ENCODE measurements at places on chromosomes 12 and 14.

DNA sequence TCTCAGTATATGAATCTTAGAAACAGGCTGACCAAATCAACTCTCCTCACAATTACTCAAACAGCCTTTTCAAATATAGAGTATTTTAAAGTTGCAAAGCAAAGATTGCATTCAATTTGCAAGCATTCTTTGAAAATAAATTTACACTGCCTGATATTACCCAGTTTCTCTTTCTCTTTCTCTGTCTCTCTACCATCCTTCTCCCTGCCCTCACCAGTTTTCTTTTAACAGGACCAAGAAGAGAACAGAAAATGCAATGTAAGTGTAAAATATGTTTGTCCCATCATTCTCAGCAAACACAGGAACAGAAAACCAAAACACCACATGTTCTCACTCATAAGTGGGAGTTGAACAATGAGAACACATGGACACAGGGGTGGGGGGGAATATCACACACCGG is 520.3 kb upstream of the USP15 start:
- DNase-seq: no peak

DNA sequence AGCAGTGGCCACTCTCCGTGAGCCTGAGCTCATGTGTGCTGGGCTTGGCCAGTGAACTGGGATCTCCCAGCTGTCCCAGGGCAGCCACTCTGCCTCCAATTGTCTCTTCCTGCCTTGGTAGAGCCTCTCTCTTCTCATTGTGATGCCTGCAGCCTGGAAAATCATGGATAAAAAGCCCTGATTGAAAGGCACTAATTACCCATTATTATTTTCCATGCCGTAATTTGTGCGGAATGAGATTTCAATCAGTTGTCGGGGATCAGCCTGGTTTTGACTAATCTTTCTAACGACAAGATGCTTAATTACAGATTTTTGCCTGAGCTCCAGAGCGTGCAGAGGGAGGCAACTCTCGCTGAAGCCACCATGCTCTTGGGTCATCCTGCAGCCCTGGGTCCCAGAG is 52.7 kb downstream of the ESRRB start:
- DNase-seq: no peak

GRCh38 chr12:112992541-112993398 is 14.5 kb downstream of the OAS2 start:
- no peak for DNase-seq

DNA sequence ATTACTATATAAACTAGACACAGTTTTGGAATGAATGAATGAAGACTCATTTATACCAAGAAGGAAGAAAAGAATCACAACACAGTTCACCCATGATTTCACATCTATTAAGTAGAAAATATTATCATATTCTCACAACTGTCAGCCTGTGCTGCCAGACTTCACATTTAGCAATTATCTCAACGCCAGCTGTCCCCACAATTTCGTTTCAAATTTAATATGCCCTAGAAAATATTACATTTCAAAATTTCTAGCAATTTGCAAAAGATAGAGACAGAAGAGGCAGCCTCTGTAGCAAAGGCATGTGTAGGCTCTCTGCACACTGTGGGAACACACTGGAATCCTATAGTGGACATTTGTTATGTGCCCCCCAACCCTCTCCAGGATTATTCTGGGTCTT is 83.6 kb downstream of the ANKS1B start:
- DNase-seq: no peak

GRCh38 chr12:42725809-42726208 is 136.3 kb upstream of the PRICKLE1 start:
- no peak for DNase-seq

DNA sequence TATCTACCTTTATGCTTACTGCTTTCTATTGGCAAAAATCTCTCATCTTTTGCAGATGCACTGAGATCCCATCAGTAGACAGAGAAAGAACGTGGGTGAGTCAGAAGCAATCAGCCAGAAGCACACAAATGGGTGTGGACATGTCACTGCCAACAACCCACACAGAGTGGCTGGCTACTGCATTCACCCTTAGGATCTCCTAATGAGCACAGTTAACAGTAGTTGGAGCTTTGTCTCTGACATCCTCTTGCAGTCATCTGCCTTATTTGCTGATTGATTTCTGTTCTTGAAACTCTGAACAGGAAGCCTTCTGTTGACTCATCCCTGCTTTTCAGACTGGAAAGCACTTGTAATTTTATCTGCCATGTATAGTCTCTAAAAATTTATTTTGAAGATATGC is 117.2 kb downstream of the RGS6 start:
- DNase-seq: no peak

GRCh38 chr14:65709576-65709975 is 297.0 kb downstream of the FUT8 start:
- no peak for DNase-seq

DNA sequence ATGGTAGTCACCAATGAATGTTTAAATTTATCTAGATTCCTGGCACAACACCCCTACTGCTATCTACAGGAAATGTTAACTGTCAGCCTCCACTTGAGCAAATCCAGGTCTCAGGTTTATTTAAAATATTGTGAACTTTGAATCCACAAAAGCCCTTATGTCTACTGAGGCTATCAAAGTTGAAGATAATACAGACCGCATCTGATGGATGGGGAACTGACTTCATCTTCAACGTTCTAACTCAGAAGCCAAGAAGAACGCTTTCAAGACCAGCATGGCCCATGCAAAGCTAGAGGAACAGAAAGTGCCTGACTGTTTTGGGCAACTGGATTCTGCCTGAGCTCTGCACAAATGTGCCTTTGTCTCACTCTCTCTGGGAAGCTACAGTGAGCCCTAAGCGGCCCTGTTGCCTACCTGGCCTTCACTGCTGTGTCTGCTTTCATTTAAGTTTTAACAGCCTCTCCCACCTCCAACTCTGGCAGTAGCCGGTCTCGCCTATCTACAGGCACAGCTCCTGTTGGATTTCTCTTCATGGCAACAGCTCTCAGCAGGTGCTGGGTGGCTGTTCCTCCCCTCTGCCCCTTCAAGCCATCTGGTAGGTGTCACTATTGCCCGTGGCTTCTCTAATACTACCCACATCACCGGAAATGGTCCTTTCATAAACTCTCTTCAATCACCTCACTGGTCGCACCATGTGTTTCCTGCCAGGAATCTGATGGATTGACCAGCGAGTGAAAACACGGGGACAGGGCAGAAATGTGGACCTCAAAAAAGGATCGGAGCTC is 112.1 kb upstream of the OVCH1 start:
- DNase-seq: no peak

DNA sequence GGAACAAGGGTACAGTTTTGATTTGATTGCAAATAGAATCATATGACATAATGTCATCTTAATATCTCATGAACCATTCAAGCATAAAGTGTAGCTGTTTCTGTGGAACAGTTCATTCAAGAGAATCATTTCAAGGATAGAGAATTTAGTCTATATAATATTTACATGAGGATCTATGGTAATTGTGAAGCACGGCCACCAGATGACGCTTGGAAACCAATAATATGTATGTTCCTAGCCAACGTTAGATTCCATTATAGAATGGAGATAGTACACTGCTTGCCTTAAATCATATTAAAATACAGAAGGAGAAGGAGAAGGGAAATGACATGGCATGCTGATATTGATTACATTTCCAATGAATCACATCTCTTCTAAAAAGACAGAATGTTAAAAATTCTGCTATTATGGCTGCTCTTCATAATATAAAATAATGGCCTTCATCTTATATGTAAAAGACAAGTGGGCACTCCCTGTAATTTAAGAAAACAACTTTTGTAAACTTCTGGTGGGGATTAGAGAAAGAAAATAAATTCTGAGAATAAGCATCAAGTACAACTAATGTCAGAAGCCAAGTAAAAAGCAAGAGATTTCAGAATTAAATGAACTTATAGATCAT is 351.0 kb downstream of the NAV3 start:
- no peak for DNase-seq

DNA sequence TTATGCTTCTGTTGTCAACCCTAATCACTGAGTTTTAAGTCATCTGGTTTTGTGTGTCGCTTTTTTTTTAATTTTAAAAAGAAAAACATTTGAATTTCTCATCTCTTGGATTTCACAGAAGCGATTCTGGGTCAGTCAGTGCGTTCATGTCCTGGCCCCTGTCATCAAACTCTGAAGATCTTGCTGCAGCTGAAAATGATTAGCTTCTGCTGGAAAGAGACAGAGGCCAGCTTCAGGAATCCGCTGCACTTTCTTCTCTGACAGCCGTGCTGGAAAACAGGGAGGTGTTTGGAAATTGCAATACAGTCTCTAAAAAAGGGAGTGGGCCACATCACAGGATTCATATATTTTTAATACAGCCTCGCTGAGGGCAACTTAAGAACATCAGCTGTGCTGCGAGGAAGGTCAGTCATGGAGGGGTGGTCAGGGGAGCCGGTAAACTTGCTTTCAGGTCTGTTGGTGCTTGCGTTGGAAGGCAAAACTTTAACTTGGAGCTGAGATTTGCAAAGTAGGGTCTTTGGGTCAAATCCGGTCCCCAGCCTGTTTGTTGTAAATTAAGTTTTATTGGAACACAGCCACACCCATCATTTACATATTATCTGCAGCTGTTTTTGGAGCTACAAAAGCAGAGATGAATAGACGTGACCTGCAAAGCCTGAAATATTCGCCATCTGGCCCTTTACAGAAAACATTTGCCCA is 190.8 kb downstream of the AACS start:
- no peak for DNase-seq

DNA sequence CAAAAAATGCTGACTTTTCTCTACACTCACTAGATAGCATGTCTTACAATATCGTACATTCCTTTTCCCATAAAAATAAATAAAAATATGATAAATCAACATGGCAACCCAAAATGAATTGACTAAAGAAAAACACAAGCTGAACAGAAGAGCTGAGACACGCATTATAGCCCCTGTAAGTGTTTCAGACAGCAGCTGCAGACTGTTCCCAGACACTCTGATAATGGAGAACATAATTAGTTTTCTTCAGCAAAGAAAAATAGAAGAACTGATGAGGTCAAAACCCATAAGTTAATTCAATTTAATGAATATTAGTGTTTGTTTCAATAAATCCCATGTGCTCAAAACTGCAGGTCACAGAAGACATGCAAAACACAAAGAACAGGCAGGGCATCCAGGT is 23.8 kb downstream of the ST8SIA1 start:
- DNase-seq: no peak

- no peak for DNase-seq
Measured at GRCh38 chr12:117441751-117442150, 80.3 kb upstream of the NOS1 start.

DNA sequence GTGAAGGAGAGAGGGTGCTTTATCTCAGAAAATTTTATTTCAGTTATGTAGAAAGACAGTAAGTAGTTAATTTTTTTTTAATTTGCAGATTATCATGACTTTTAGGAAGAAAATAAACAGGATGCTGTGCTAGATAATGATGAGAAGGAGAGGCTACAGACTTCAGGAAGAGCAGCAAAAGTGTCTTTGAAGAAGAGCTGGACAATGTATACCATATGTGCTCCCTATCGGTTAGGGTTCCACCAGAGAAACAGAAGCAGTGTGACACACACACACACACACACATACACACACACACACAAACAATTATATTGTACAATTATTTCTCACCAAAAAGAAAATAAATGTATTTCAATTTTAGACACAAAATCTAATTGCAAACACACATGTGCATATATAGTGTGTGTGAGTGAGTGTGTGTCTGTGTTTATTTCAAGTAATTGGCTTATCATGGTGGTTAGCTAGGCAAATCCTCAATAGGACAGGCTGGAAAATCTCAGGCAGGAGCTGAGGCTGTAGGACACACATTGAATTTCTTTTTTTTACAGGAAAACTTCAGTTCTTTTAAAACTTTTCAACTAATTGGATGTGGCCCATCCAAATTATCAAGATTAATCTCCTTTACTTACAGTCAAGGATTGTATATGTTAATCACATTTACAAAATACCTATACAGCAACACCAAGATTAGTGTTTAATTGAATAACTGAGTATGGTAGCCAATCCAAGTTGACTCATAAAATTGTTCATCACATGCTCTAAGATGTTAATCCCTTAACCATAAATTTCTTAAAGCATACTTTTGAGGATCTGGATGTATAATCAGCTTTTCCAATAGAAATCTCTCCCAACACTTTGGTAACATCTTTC is 235.8 kb upstream of the DCN start:
- no peak for DNase-seq

DNA sequence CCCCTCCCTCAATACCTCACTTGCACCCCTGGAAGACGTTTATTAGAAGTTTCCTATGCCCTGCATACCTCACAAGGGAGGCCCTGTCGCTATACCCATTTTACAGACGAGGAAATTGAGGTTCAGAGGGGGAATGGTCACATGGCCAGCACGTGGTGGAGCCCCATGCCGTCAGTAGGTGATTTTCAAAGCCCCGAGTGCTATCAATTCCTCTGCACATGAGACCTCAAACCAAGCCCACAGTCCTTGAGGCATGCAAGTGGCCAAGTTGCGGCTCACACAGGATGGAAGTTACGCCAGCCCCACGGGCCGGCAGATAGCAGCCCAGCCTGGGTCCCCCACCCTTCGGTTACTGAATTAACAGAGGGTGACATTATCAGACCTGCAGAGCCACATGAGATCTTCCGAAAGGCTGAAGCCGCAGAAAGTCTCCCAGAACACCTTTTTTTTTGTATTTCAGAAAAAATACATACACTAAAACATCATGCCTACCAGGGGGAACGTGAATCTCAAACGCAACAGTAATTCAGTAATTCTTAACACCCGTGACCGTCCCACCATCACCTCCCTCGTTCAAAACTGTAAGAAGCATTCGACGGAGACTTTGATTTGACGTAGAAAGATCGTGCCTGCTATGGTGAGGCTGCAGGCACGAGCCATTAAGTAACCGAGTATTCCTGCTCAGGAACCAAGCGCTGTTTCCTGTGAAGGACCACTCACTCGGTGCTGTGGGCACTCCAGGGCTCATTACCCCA is 129.0 kb downstream of the RFLNA start:
- no peak for DNase-seq

DNA sequence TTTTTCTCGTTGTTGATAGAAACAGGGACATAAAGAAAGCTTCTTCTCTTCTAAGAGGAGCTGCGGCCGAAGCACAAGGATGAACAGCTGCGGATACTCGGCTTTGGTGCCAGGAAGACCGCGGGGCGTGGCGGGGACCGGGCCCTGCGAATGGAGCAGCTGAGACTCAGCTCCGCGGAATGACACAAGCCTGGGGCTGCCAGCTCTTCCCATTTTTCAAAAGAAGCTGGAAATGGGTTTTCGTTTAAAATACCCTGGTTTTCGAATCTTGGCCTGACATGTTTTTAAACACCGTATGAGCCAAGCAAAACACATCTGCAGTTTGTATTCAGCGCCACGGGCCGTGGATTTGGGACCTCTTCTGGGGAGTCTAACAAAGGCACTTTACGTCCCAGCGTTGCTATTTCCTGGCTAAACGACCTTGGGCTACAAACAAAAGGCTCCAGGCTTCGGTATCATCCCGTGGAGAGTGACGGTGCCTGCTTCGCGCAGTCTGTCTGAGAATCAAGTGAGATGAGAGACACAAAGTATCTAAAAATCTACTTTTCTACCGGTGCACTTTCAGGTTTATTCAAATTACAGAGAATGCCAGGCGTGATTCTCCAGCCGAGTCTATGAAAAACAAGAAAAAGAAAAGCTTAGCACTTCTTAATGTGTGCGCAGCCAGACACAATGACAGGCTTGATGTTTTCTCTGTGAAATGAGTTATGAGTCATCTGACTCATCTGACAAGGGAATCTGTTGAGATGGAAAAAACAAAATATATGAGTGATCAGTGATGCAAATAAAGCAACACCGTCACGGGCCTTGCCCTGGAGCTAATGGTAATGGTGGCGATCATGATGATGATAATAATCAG is 114.0 kb upstream of the TMEM132D start:
- no peak for DNase-seq

- DNase-seq: no peak
Measured at GRCh38 chr12:53174881-53175491, 5.5 kb upstream of the ZNF740 start.

Data from fibroblast of skin of left biceps (primary cell).